SIG-M5 (cell line): ENCODE measurements at places on chromosomes 12 and 14.

GRCh38 chr12:2380946-2381345 is 328.2 kb downstream of the CACNA1C start:
- DNase-seq: no peak

- no peak for DNase-seq
Measured at GRCh38 chr12:100553936-100554335, 19.5 kb upstream of the GAS2L3 start.

- no peak for DNase-seq
Measured at GRCh38 chr14:78486081-78486480, 315.9 kb downstream of the NRXN3 start.

GRCh38 chr12:79895071-79895470 is 39.8 kb downstream of the PPP1R12A start:
- DNase-seq: no peak

DNA sequence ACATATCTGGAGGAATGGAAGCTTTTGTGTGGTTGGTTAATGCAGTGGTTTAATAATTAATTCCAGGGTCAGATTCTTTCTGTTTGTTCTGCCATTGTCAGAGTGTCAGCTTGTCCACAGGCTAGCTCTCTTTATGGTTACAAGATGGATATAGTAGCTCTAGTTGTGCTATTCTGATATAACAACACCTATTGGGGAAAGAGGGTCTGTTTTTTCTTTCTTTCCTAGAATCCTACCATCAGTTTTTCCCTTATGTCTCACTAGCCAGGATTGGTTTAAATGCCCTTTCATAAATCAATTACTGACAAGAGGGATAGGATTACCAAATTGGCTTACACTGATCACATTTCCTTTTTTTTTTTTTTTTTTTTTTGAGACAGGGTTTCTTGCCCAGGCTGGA is 27.8 kb downstream of the CNOT2 start:
- no peak for DNase-seq

GRCh38 chr12:91896286-91897024 is 249.2 kb downstream of the BTG1 start:
- no peak for DNase-seq

GRCh38 chr14:81165188-81165587 is 55.6 kb downstream of the GTF2A1 start:
- no peak for DNase-seq

DNA sequence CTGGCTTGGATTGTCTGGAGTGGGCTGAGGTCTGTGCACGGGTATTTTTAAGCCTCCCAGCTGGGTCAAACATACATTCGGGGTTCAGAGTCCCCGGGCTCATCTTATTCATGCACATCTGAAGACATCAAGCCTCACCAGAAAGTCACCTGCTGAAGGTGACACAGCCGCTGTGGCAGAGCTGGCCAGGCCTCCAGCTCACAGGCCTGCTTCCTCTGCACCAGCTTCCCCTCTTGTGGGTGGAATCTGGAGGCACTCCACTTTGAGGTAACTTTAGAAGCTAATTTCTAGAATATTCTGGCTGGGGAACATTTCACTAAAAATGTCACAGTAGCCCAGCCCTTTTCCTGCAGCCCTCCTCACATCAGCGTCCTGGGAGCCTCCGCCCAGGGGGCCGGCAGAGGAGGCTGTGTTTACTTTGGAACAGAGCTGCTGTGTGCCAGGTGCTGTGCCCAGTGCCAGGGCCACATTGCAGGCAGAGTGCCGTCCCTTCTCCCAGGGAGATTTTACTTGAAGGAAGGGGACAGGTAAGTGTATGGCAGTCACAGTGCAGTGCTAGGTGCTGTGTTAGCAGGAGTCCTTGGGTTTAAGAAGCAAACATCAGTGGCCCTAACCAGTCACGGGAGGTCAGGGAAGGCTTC is 62.2 kb downstream of the TSPAN11 start:
- no peak for DNase-seq

GRCh38 chr14:57189070-57189469 is 79.6 kb downstream of the EXOC5 start:
- DNase-seq: no peak

GRCh38 chr14:75871181-75871880 is 110.5 kb downstream of the TGFB3 start:
- DNase-seq: no peak

GRCh38 chr12:53062011-53062961 is 12.4 kb downstream of the TNS2 start:
- no peak for DNase-seq

- DNase-seq: no peak
Measured at GRCh38 chr12:66679461-66680084, 697 bp upstream of the GRIP1 start.

DNA sequence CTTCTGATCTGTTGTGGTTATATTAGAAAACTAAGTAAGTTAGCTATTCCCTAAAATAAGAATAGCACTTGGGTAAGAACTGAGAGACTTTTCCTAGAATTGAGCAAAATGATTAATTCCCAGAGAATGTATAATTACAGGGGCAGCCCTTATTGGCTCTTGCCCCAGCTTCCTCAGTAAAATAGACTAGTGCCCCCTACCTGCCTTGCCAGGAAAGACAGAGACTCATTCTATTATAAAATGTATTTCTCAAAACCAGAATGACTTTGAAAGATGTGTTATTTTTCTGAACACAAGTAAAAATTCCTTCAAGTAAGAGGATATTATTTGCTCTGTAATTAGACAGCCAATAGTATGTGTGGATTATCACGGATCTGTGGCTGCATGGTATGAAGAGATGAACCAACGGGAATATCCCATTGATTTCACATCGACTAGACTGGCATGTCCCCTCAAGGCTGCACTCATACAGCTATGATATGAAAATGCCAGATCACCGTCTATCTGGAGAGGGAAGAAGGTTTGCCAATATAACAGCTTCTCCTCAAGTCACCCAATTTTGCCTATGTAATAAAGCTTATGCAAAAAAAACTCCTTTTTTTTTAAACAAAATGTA is 7.4 kb upstream of the GLRX5 start:
- no peak for DNase-seq

GRCh38 chr14:96194657-96195431 is 9.8 kb upstream of the BDKRB2 start:
- no peak for DNase-seq

- no peak for DNase-seq
Measured at GRCh38 chr12:108475396-108475795, 39.7 kb upstream of the FICD start.

DNA sequence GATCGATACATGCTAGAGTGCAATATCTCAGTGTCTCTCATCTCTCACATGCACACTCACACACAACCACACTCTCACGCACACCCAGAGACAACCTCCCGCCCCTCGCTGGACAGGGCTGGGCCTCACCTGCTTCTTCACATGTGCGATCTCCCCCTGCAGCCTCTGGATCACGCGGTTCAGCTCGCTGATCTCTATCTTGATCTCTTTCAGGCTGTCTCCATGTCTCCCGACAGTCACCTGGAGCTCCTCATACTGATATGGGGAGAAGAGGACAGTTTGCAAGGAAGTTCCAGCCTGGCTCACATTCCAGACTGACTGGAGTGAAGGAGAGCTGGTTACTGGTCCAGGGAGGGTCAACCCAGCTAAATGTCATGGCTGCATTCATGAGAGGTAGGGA is 4.4 kb downstream of the KRT2 start:
- DNase-seq: no peak

- no peak for DNase-seq
Measured at GRCh38 chr12:12159988-12160387, 89.2 kb downstream of the BCL2L14 start.

- DNase-seq: no peak
Measured at GRCh38 chr12:68853396-68854077, 45.6 kb downstream of the MDM2 start.

GRCh38 chr12:14188744-14189143 is 176.7 kb upstream of the ATF7IP start:
- no peak for DNase-seq

DNA sequence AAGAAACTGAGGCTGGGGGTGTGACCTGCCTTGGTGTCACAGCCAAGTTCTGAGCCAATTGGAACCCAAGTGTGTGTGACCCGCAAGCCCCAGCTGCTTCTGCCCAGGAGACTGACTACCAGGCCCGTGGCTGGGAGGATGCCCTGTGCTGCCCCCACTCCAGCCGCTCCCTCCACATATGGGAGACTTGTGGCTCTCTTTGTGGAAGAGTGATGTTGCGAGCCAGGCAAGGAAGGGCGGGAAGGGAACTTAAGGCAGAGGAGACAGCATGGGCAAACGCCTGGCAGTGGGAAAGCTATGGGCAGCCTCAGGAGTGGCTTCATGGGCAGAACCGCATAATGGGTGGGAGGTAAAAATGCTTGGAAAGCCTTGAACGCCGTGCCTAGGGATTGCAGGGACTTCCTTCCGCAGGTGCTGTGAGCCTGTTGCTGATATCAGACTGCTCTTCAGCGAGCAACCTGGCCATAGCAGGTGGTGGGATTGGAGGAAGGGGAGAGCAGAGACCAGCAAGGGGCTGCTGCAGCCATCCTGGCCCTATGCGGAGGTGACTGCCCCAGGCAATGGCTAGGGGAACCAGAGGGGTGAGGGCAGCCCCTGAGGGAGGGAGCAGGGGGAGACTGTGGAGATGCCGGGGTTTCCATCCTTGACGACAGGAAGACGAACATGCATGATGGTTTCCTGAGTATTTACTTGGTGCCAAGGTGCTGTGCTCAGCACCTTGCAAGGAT is 115.7 kb downstream of the LGMN start:
- DNase-seq: no peak

- DNase-seq: no peak
Measured at GRCh38 chr14:99790201-99790977, 2.8 kb upstream of the EML1 start.

DNA sequence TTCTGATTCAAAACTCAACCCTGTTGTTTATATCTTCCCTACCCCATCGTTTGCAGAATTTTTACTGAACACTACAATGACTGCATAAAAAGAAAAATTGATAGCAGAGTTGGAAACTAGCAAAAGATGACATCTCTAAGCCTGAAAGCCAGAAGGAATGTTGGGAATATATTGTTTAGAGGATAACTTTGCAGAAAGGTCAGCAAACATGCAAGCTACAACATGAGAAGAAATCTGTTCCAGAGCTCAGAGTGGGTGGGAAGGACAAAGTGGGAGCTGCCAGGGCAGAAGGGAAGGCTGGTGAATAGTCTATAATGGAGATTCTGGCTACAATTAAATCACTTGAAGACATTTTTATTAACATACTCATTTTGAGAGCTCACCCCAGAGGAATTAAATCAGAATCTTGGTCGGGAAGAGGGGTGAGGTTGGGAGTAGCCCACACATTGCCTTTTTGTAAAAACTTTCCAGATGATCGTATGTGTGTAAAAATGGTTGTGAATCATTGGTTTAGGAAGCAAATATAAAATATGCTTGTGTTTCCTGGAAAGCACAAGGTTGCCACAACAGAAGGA is 574.8 kb downstream of the FLRT2 start:
- DNase-seq: no peak

DNA sequence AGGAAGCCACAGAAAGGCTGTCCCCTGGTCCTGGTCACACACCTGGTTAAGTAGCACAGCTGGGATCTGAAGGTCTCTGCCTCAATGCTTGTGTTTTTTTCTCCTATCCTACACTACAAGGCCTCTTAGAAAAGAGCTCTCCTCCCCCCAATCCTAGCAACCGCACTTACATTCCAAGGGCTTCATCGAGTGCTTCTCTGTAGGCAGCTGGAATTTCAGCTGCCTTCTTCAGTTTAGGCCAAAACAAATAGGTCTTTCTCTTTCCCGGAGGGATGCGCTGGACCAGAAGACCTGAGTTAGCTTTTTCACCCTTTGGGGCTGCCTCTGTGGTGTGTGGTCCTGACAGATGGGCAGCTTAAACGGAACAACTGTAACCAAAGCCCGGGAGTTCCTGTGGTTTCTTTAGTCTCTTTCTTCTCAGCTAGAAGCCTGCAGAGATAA is 109.7 kb downstream of the GPATCH2L start:
- no peak for DNase-seq

DNA sequence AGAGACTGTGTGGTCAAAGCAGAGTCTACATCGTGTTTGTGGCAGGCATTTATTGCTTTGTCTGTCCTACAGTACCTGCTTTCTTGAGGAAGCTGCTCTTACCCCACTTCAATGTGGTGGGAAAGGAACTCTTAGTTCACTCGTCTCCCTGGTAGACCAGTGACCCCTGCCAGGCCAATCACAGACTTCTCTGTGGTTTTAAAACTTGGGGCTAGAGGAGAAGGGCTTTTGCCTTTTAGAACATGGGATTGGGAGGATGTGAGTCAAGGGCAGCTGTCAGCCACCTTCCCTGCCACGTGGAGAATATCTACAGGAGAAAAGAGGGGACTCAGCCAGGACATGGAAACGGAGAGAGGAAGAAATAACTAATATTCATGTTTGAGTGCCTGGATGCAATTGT is 36.8 kb upstream of the TMED10 start:
- no peak for DNase-seq

DNA sequence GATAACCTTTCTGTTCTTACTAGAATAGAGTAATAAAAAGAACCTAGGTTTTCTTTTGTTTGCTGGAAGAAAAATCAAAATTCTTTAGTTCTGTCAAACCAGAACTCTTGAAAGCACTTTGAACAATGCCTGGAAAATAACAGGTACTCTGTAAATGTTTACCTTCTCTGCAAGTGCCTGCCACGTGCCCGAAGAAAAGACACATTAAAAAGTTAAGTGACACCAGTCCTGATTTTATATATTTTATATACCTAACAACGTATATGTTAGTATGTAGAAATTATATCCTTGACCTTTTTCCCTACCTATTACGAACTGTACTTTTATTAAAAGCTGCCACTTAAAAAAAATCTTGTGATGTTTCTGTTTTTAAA is 976 bp downstream of the THAP2 start:
- DNase-seq: no peak

- no peak for DNase-seq
Measured at GRCh38 chr12:4796694-4797482, 76.7 kb downstream of the GALNT8 start.

DNA sequence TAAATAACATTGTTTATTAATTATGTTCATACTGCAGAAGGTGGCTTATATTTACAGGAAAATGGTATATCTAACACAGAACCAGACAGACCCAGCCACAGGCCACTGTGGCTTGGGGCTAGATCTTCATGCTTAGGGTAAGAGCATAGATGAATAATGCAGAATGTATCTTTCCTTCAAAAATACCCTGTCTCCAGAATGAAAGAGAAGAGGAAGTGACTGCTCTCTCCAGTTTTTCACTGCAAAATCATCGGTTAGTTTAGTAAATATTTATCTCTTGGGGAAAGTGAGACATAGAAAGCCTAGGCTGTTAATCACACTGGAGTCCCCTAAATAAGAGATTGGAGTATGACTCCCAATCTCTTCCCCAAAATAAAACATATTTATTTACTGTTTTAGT is 453.7 kb downstream of the NAV3 start:
- DNase-seq: no peak

- no peak for DNase-seq
Measured at GRCh38 chr14:54472315-54472714, 16.5 kb downstream of the GMFB start.

- DNase-seq: no peak
Measured at GRCh38 chr12:16307856-16308475, 30.5 kb upstream of the SLC15A5 start.

DNA sequence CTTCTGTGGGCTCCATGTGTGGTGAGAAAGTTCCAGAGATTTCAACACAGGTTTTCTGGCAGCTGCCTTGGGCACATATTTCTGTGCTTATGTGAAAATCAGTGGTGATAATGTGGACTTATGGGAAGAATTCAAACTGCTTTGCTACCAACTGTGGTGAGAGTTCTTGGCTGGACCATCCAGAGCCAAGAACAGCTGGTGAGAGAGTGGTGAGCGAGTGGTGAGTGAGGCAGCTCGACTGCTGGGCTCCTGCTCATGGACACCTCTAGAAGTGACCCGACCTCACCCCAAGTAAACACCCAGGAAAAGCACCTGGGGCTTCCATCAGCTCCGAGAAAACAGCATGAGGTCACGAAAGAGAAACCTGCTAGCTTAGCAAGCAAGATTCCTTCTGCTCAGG is 106.4 kb downstream of the PIWIL1 start:
- no peak for DNase-seq

GRCh38 chr12:105449431-105449830 is 118.9 kb downstream of the C12orf75 start:
- DNase-seq: no peak
